ENCODE measurements at places on chromosomes 11 and 22.

DNA sequence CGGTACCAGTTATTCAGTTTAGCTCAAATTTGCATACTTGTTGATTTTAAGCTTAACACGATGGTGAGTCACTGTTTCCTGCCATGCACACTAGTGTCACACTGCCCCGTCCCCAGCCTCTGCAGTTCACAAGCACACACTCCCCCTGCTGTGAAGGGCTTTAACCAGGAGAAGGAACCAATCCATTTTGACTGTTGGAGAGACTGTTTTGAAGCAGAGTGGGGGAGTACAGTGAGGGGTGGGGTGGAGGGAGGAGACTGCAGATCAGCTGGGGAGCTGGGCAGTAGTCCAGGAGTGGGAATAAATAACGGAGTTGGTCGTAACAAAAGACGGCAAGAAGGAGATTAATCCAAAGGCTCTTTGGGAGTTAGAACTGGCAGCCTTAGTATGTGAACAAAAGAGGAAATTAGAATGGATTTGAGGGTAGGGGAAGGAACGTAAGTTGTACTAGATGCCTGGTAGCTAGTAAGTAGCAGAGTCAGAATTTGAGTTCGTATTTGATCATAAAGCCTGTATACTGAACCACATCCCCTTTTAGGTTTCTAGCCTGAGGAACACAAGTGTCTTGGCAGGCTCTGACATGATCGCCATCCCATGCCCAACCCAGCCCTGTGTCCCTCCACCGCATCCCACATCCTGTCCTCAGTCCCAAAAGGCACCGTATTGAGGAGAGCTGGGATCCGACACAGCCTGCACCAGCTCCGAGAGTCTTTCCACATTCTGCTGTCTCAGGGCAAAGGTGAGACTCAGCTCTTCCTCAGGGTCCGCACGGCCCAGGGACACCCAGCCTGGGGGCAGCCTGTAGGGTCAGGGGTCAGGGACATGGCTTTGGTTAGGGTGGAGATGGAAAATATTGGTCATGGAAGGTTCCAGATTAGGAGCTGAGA, 862 bp downstream of the TPP1 start:
- peak; percentile 48 for DNase-seq

GRCh38 chr11:63554877-63555223, 8.3 kb downstream of the PLAAT2 start:
- no peak for DNase-seq

DNA sequence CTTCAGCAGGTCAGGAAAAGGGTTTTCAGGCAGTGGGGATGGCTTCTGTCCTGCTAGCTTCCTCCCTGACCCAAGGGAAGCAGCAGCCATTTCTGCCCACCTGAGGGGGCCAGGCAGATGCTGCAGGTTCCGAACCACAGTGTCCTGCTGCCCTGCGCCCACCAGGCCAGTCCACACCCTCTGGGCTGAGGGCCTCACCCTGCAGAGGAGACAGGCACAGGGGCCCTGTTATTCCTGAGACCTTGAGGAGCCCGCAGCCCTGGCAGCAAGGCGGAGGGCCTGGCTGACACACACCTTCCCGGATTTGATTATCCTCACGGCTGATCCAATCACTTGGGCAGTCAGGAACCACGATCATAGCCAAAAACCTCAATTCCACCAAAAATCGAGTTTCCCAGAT, 725.8 kb downstream of the BRD1 start:
- DNase-seq, result no peak

DNA sequence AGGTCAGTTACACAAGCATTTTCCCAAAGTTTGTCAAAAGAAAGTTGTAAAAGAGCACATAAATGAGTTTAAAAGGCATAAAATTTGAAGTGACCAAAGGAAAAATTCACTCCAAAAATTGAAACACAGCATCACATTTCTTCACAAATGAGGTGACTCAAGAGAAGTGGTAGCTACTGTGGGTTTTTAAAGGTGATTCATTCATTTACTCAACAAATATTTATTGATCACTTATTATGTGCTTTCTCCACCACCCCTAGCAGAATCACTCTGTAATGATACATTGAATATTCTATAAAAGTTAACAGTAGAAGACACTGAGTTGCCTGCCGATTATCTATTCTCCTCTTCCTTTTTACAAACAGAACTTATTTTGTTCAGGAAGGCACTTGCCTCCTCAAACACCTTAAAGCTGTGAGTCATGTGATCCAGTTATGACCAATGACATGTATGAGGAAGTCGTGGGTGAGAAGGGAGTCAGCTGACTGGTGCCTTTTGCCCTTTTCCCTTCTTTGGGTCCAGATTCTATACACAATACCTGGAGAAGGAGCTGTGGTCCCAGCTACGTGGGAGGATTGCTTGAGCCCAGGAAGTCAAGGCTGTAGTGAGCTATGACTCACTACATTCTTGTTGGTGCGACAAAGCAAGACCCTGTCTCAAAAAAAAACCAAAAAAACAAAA, 67.7 kb upstream of the CLNS1A start:
- no peak for DNase-seq

DNA sequence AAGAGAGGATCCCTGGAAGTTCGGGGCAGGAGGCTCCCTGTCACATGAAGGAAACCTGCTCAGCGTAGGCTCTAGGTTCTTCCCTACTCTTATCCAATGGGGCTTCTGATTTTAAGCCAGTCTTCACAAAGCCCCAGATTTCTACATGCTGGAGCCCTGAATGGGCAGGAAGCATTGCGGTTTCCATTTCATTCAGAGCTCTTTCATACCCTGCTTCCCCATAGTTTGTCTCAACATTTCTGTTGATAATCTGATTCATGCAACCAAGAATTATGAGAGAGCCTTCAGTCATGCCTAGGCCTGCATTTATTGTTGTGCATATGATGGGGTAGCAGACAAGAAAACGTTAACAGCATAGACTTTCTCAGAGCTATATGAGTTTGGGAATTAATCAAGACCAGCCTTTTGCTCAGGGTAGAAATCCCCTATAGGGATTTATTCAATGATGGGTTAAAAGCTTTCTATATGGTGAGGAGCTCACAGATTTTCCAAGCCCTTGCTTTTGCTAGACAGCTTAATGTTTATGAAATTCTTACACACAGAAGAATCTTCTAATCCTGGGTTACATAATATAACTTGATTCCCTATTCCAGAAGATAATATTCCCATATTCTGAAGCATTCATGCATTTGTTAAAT, 15.9 kb downstream of the OR51B4 start:
- no peak for DNase-seq

DNA sequence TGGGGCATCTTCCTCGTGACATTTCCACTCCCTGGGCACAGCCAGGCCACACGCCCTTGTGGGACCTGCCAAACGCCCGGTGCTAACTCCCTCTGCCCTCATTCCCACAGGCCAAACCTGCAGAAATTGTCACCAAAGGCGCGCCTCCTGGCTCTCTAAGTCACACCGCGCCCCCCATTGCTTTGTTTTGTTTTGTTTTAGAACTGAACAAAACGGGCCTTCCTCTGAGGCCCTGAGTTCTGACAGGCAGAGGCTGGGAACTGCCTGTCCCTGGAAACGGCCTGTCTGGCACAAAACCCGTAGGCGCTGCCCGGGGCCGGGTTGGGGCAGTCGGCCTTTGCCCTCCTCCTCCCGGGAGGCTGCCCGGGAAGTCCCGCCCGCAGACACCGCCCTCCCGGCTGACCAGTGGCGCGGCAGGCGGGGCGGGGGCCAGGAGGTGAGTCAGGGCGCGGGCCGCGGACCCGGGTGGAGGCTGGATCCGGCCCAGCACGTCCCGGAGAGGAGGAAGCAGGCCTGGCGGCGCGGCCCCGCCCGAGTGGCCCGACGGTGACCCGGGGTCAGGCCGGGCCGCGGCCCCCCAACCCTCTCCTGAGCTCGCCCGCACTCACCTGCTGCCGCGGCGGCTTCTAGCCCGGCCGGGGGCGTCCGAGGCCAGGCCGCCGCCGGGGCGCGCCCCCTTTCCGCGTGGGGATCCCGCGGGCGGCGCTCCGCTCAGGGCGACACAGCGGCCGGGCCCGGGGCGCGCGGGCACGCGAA, 465 bp downstream of the SUN2 start:
- DNase-seq, result no peak

DNA sequence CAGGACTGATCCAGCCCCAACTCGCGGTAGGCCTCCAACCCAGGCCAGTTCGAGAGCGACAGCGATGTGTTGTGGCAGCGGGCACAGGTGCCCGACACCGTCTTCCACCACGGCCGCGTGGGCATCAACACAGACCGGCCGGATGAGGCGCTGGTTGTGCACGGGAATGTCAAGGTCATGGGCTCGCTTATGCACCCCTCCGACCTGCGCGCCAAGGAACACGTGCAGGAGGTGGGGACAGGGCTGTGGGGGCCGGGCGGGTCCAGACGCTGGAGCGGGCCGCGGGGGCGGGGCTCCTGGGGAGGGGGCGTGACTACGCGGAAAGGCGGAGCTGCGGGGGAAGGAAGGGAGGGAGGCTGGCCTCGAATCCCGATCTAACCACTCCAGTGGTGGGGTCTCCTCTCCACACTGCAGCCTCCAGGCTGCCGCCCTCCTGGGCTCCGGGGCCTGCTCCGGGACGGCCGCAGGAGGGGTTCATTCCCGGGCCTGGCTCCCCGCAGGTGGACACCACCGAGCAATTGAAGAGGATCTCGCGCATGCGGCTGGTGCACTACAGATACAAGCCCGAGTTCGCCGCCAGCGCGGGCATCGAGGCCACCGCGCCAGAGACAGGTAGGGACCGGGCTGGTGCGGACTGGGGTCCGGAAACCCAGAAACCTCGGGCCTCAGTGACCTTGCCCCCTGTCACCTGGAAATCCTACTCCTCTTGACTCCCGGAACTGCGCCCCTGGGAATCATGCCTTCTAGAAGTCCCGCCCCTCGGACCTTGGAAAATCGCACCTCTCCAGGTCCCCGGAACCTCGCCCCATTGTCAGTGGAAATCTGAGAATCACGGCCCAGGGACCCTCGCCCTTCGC, 14.9 kb downstream of the TMEM258 start:
- DNase-seq, result no peak

GRCh38 chr11:129119036-129119435, 73.1 kb downstream of the ARHGAP32 start:
- DNase-seq, result no peak

DNA sequence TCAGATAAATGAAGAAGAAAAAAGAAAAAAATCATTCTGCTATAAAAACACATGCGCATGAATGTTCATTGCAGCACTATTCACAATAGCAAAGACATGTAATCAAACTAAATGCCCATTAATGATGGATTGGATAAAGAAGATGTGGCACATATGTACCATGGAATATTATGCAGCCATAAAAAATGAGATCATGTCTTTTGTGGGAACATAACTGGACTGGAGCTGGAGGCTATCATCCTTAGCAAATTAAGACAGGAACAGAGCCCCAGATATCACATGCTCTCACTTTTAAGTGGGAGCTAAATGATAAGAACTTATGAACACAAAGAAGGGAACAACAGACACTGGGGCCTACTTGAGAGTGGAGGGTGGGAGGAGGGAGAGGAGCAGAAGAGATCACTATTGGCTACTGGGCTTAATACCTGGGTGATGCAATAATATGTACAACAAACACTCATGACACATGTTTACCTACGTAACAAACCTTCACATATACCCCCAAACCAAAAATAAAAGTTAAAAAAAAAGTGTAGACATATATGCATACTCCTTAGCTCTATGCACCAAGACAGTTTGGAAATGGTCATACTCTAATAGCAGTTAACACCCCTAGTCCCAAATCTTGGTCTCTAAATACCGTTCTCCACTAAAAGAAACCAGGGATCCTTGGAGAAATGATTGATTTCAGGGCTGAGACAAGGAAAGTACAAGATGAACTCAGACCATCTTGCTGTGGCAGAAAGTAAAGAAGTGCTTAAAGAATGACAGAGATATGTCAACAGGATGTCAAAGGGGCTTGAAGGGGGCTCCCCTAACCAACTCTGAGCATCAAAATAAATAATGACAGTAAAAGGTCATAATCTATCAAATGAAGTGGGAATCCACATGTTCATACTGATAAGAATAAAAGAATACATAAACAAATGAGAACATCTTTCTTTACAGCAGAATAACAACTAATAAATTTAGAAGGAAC, 17.1 kb upstream of the DDX6 start:
- DNase-seq, result no peak

GRCh38 chr11:134528453-134528852, 116.4 kb upstream of the B3GAT1 start:
- DNase-seq, result no peak

DNA sequence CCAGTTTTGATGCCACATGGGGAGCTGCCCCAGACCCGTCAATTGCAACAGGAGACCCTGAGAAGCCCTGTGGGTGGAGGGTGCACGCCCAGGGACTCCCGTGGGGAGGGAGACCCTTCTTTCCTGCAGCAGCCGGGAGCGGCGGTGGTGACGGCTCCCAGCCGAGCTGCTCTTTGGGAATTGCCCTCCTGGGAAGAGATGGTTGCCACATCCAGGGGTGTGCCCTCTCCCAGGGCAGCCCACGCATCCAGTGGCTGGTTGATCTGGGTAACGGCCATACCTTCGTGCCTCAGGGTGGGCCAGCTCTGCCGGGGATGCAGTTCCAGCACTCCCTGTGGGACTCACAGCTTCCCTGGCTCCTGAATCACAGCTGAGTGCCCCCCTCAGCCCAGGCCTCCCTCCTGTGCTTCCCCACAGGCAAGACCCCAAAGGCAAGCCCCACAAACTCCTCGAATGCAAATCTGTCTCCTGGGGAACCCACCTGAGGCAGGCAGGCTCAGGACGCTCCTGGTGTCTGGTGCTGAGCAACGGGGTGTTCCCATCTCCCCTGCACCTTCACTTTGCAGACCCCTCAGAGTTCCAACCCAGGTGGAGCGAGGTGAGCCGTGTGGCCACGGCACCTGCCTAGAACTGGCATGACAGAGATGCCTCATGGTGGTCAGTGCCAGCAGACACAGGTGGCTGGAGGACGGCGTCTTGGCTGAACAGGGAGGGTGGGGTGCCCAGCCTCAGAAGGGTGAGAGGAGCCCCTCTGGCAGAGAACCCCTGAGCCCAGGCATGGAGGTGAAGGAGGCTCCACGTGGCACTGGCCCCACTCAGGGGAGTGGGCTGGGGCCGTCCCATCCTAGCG, 1027.4 kb downstream of the BRD1 start:
- DNase-seq, result no peak

- no peak for DNase-seq
Observed at GRCh38 chr11:2958251-2958650, 29.0 kb upstream of the PHLDA2 start.

DNA sequence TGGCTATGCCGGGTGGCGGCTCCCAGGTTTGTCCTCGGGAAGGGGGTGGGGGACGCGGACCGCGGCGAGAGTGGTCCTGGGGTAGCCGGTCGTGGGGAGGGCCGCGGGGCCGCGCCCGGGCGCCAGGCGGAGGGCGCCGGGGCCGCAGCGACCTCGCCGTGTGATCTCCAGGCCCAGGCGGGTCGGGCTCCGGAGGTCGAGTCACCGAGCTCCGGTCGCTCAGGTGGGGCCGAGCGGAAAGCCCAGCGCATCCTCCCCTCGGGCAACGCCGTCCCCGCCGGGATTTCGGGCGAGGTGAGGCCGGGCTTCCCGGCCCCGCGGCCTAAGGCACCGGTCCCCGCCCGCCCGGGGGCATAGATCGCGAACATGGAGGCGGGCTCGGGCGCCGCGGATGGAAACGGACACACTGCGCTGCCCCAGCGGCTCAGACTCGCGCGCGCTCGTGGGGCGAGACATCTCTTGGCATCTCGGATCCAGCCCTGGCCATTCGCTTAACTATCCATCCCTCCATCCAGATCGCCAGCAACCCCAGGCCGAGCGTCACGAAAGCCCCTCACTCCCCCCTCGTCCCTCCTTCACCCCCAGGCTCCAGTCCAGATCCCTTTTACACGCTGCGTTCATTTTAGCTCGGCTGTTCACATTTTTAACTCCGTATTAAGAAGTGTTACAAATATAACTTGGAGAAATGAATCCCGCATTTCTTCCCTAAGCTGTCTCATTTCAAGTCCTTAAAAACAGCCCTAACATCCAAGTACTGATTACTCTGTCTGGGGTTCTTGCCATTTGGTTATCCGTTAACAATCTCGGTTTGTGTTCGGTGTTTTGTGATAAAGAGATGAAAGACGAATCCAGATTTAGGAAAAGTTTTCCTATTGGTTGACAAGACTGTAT, 460 bp downstream of the ZC3H12C start:
- DNase-seq, result no peak

Measured in activated CD4-positive, CD25-positive, alpha-beta regulatory T cell treated with anti-CD3 and anti-CD28 coated beads, Interleukin-2, amount 50 U/mL, for 16 hours (primary cell).